ENCODE measurements at places on chromosomes 11 and 22.
A peak's percentile ranks its signal among the peaks of the same experiment; 100 is the strongest.

GRCh38 chr11:73200256-73200655 is 17.8 kb upstream of the P2RY2 start:
- DNase-seq: no peak

DNA sequence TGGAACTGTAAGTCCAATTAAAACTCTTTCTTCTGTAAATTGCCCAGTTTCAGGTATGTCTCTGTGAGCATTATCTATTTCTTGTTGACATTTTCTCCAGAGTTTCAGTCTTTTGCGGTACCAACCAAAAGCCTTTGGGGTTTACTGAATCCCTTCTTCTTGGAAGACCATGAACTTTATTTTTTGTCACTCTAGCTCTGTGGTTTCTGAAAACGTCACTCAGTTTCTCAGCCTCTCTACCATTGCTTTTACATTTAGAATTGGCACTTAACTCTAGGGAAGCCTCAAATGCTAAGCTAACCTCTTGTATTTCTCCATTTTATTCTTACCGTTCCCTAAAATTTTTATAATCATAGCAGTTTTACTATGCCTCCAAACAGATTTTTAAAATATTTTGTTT is 237.6 kb downstream of the CSNK2A3 start:
- no peak for DNase-seq

DNA sequence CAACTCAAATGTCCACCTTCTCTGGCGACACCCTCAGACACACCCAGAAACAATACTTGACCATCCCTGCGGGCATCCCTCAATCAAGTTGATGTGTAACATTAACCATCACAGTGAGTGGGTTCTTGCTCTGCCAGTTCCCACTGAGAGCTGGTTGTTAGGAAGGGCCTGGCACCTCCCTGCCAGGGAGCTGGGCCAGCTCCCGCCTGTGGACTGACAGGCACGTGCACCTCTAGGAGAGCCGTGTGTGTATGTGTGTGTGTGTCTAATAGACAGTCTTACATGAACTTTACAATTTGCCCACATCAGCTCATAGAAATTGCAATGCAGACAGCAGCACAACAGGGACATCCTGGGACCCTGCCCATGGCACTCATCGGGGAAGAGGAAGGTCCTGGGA is 298.7 kb downstream of the SHANK2 start:
- no peak for DNase-seq

GRCh38 chr11:120432056-120433018 is 79.2 kb upstream of the GRIK4 start:
- DNase-seq: peak; percentile 99

DNA sequence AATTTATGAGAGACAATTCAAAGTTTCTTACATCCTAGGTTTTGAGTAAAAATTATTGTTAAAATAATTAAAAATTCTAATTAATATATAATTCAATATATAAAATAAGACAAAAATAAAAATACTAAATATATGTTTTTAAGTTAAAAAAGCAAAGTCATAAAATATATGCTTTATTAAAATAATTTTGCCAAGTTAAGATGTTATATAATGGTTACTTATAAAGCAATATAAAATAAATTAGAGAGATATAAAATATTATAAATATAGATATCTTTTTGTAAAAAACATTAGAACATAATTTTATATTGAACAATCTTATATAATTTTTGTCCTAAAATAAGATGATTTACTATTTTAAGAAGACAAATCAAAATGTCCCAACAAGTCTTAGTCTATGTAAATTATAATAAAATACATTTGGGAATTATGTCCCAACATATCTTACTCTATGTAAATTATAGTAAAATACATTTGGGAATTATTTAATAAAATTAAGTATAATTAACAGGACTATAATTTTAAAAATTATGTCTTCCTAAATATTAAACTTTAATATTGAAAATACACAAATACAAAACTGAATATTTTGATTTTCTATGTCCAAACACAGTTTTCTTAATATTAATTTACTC is 67.7 kb upstream of the TOP3B start:
- DNase-seq: no peak

GRCh38 chr11:70141486-70142220 is 61.4 kb upstream of the FADD start:
- DNase-seq: no peak

- DNase-seq: peak; percentile 29
These were observed 915 bp upstream of the SREBF2 start for GRCh38 chr22:41831828-41832552.

DNA sequence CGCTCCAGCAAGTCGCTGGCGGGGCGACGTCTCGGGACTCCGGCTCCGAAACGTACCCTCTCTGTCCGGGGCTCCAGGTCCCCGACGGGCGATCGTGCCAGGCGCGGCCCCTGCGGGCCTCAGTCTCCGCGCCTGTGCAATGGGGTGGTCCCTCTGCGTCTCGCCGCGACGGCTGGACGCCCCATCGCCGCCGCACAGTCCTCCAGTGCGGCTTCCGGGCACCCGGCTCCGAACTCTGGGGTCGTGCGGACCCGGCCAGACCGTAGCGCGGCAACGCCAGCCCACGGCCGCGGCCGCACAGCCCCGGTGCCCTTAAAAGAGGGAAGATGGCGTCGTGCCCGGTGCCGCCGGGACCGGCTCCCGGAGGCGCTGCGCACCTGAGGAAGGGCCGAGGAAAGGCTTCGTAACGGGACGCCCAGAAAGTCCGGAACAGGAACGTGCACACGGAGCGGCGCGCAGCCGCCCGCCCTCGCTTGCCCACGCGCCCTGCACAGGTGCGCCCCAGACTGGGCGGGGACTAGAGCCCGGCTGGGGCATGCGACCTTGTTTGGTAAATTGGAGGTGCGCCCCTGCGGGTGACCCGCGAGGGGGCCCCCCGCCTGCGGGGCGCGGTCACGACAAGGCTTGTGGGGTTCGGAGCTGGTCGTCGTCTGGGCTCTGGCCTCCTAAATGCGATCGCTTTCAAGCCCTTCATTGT is 525 bp downstream of the BIK start:
- DNase-seq: no peak

DNA sequence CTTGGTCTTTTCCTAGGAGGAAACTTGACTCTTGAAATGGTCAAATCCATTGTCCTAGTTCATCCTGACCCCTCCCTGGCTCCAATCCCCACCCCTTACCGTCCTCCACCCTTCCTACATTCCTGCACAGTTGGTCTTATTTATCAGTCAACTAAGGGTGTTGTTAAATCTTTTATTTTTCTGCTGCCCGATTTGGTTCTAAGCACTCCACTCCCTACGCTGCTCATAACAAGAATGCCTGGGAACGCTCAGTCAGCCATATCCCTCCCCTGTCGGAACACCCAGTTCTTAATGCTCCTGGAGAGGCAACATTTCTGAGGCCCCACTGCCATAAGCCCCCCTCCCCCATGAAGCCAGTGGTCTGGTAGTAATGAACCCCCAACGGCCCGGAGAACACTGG is 9.7 kb downstream of the EHF start:
- DNase-seq: no peak

DNA sequence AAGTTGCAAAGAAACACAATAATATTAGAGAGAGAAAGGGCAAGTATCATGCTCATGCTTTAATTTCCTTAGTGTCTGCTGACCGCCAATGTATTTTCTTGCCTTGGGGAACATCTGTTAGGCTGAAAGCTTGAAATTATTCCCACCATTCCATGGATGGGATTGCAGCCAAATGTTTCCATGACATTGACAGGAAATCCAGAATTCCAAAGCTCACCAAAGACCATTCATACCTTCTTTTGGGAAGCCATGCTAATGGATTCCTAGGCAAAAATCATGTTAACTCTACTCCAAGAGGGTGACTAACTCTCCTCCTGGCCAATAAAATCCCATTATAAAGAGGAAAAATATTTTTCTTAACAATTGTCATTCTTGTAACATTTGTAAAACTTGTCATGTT is 661.4 kb upstream of the FAT3 start:
- no peak for DNase-seq

GRCh38 chr11:9802291-9802861 is 138.5 kb downstream of the SWAP70 start:
- DNase-seq: peak; percentile 94

- peak; percentile 90 for DNase-seq
These were observed 73.4 kb upstream of the YWHAH start for GRCh38 chr22:31870890-31871289.

DNA sequence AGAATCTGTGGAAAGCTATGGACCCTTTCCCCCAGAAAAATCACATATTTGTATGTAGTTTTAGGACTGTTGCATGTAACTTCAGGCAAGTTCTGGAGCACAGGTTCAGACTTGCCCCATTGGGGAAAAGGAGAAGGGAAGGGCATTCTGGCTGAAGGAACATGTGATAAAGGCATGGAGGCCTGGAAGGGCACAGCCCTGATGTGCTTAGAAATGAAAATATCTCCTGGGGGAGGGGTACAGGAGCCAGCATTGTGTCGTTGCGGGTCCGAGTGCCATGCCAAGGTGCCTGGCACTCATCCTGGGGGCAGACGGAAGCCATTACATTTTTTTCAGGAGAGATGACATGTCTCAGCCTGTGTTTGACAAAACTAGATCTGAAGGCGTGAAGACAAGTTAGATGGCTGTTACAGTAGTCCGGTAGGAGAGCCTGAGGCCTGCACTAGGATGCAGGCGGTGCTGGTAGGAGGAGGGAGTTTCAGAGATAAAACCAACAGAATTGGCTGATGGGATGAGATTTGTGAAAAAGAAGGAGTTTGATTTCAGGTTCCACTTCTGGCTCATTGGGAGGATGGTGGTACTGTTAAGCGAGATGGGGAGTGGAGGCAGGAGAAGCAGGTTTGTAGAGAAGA is 96.9 kb downstream of the TEAD1 start:
- DNase-seq: no peak

DNA sequence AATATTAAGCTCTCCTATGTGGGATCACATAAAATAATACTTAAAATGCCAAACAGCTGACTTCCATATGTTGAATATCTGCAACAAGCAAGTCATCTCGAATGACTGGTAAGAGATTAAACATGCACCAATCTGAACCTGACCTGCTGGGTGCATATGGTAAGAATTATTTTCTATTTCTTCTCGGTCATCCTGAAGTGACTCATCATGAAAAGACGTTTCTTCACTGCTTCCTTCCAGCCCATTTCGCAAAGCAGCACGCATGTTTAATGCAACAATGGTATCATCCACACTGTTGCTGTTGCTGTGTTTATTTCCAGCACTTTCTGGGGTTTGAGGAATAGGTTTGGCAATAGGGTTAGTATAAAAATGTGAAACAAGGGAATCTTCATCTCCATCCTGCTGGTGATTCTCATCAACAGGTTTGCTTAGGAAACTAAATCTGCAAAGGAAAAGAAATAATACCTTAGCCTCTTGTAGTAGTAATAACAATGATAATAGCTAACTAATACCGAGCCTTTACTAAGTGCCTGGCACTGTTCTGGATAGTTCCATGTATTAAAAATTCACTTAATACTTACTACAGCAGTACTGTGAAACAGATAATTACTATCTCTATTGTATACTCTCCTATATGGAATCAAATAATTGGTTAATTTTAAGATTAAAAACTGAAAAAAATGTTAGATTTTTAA is 52.0 kb upstream of the CHRNA10 start:
- DNase-seq: peak; percentile 99

- no peak for DNase-seq
These were observed 21.5 kb upstream of the MIEF1 start for GRCh38 chr22:39480557-39480956.

GRCh38 chr11:119320776-119321524 is 4.0 kb upstream of the MCAM start:
- peak; percentile 86 for DNase-seq

DNA sequence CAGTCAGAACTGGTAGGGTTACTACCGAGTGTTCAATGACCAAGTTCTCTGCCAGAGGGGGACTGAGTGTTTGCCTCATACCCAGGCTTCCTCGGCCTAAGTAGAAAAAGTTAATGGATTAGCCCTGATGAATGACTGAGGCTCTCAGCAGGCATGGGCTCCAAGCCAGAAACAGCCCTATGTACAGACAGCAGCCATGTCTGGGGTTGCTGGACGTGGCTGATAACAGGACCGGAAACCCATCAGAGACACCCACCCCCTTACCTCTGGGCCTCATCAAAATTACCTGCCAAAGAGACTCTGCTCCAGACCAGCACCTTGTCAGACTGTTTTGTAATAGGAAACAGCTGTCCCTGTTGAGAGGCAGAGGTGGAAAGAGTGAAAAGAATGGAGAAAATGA is 351.4 kb downstream of the ETS1 start:
- peak; percentile 24 for DNase-seq

- peak; percentile 82 for DNase-seq
These were observed 8.8 kb downstream of the BCL9L start for GRCh38 chr11:118916842-118917388.

All from iris pigment epithelial cell (primary cell).